Thyroid gland (tissue), 4 donors: ENCODE measurements at places on chromosomes 2 and 18. TPM values are rescaled to one million over a fixed set of nuclear protein-coding genes. Genes with fewer than 3 reads are reported as not detected.

DNA sequence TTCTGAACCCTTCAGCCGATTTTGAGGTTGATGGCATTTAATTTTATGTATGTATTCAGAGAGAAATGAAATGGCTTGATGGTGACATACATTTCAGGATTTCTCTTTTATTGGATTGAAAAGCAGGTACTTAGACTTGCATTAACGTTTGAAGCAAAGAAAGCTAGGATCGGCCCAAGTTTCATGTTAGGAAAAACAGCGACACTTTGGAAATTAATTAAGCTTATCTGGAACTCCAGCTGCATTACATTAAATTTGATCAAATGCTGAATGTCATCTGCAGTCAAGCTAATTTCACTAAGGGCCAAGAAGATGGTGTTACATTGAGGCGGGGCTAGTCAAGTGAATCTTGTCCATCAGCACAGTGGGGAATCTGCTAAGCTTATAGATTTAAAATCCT is 441.8 kb downstream of the IRS1 start:
- no peak for DNase-seq

DNA sequence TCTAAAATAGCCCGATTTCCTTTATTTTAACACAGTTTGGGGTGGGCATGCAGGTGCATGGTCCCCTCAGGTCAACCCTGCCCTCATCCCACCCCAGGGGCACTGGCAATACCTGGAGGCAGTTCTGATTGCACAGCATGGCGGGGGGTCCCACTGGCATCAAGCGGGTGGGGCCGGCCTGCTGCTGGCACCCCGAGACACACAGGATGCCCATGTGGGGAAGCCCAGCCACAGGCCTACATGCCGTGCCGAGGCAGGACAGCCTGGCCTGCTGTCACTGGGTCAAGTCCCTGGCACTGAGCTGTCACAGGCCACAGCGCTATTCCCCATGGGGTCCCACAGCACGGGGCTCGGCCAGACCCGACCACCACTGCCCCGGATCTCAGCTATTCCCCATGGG is 11.9 kb upstream of the KCNG2 start:
- no peak for DNase-seq

- no peak for DNase-seq
These were observed 108.0 kb upstream of the ALKAL2 start for GRCh38 chr2:395886-396285.

- DNase-seq: no peak
These were observed 331.3 kb downstream of the SS18 start for GRCh38 chr18:25759111-25759510.

GRCh38 chr2:241908686-241909420 is 39.3 kb downstream of the RTP5 start:
- DNase-seq: no peak

GRCh38 chr2:150903461-150903860 is 358.2 kb downstream of the RBM43 start:
- no peak for DNase-seq

GRCh38 chr2:59425247-59425646 is 1128.2 kb downstream of the BCL11A start:
- no peak for DNase-seq

The NFATC1 gene
- total RNA-seq: 10.1 TPM

The KCNJ13 gene
- 4.2 TPM for total RNA-seq
